Stimulated activated CD4-positive, alpha-beta T cell treated with anti-CD3 and anti-CD28 coated beads, TNF-alpha, amount 100 ng/mL, for 24 hours (primary cell): ENCODE measurements at places on chromosomes 11 and 22.

DNA sequence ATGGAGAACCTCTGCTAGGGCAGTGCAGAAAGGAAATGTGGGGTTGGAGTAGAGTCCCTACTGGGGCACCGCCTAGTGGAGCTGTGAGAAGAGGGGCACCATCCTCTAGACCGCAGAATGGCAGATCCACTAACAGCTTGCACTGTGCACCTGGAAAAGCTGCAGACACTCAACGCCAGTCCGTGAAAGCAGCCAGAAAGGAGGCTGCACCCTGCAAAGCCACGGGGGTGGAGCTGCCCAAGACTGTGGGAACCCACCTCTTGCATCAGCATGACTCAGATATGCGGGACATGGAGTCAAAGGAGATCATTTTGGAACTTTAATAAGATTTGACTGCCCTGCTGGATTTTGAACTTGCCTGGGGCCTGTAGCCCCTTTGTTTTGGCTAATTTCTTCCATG is 8.7 kb downstream of the TSKU start:
- no peak for DNase-seq

- no peak for DNase-seq
These were observed 73.5 kb downstream of the TIMP3 start for GRCh38 chr22:32874976-32875375.

GRCh38 chr22:30562366-30562765 is 12.1 kb downstream of the GAL3ST1 start:
- no peak for DNase-seq

- no peak for DNase-seq
These were observed 843 bp downstream of the OR56B1 start for GRCh38 chr11:5737091-5737490.

- DNase-seq: no peak
These were observed 38.8 kb upstream of the CHRNA10 start for GRCh38 chr11:3709977-3710376.

DNA sequence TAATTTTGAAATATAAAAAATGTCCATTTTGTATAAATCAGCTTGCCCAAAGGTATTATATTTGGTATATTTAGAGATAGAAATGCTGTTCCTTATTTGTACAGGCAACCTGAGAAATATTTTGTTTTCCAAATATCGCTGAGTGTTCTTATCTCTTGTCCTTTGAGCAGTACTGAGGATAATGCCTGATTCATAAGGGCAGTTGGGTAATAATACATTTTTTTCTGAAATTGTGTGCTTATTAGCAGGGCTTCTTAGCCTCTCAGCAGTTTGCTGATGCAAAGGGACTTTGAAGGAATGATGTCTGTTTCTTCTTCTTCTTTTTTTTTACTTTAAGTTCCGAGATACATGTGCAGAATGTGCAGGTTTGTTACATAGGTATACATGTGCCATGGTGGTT is 69.1 kb downstream of the LDLRAD3 start:
- DNase-seq: no peak

DNA sequence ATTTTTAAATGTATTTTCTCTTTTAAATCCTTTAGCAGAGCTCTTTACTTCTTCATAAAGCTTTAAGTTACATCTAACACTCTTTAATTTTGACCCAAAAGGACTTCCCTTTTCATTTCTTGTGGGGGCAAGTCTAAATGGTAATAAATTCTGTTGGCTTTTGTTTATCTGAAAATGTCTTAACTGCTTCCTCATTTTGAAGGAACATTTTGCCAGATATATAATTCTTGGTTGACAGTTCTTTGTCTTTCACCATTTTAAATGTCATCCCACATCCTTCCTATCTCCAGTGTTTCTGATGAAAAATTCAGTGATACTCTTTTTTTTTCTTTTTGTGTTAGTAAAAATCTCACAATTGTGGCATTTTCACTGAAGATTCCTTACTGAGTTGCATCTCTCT is 44.7 kb upstream of the ZBTB44 start:
- DNase-seq: no peak

- DNase-seq: peak; percentile 48
These were observed at the start of gene AP5B1 for GRCh38 chr11:65780770-65781151. Gene AP5B1 (minus strand): TSS chr11:65780976. CDS start chr11:65780591, 385 bp downstream.

DNA sequence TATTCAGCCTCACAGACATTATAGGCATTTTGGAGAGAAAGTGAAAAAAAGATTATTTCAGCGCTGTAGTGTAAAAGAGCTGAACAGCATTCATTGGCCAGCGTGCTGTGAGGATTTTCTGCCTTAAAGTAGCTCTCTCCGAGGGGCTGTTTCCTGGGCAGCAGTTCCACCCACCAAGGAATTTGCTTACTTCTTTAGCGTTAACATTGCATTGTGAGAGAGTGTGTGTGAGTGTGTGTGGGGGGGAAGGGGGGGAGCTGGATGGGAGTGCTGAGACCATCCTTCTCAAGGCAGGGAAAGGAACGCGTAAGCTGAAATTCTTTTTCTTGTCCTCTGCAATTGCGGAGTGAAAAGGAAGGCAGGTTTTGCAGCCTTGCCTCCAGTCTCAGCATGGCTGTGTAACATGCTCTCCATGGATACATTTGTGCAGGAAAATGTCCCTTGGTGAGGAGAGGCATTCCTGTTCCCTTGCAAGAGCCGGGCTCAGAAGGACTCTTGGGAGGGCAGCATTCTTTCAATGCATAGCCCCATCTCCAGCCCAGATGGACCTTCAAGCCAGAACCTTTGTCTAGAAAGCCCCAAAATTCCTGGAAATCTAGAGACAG is 159.9 kb upstream of the NAV2 start:
- no peak for DNase-seq

DNA sequence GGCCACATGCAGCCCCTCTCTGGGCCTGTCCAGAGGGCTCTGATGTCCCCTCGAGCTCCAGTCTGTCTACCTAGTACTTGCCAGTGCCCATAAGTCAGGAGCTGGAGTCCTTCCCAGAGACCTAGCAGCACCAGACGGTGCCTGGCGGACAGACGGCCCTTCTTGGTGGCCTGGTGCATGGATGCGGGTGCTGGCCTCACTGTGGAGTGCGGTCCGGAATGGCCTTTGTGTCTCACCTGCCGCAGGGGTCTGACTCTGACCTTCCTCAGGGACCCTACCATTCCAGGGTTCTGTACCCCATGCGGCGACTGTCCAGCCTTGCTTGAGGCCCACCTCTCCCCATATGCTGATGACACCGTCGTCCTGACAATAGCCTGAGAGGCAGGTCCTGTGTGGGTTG is 29.4 kb upstream of the SMIM38 start:
- no peak for DNase-seq

- DNase-seq: no peak
These were observed 73.2 kb upstream of the TCF20 start for GRCh38 chr22:42343531-42344081.

- DNase-seq: no peak
These were observed 46.3 kb downstream of the MICAL3 start for GRCh38 chr22:17978027-17978426.

DNA sequence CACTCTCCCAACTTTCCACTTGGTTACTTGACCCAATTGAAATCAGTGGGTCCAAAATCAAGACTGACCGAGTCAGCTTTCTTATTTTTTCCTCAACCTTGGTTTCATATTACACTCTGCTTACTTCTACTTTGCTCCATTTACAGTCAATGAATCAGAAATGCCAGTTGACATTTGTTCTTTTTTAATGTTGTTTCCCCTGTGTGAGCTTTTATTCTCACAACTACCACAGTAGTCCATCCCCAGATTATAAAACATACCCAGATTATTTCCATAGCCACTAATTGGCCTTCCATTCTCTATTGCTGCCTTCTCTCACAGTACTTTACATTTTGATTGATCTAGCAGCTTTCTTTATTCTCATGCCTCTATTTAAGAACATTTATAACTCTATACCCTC is 50.0 kb downstream of the DNAJC24 start:
- DNase-seq: no peak

- no peak for DNase-seq
These were observed 2.5 kb downstream of the TALDO1 start for GRCh38 chr11:749731-750130.

- no peak for DNase-seq
These were observed 1.3 kb downstream of the ABTB2 start for GRCh38 chr11:34356576-34356912.

DNA sequence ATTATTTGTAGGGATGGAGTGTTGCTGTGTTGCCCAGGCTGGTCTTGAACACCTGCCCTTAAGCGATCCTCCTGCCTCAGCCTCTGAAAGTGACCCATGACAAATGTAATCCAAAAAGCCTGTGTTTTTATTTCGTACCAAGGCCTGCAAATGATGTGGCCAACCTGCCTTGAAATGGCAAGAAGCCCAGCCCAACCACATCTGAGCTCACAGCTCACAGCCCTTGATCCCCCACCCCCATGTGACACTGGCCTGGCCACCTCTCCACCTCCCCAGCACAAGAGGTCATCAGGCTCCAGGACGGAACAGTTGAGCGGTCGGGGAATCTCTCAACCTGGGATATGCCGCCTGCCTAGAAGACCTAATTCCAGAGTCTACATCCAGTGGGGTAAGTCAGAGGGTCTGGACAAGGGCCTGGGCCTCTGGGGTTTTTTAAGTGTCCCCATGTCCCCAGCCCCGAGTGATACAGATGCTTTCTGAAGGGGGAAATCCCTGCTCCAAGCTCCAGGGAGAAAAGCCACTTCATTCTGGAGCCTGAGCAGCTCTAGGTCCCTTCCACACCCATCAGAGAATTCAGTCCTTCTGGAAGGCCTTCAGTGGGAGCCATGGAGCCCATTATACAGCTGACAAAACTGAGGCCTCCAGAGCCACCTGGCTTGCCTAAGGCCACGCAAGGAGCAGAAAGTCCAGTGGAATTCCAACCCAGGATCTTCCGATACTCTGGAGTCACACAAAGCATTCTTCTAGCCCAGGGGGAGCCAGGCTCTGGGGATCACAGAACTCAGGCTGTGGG is 70.7 kb downstream of the MN1 start:
- DNase-seq: no peak

DNA sequence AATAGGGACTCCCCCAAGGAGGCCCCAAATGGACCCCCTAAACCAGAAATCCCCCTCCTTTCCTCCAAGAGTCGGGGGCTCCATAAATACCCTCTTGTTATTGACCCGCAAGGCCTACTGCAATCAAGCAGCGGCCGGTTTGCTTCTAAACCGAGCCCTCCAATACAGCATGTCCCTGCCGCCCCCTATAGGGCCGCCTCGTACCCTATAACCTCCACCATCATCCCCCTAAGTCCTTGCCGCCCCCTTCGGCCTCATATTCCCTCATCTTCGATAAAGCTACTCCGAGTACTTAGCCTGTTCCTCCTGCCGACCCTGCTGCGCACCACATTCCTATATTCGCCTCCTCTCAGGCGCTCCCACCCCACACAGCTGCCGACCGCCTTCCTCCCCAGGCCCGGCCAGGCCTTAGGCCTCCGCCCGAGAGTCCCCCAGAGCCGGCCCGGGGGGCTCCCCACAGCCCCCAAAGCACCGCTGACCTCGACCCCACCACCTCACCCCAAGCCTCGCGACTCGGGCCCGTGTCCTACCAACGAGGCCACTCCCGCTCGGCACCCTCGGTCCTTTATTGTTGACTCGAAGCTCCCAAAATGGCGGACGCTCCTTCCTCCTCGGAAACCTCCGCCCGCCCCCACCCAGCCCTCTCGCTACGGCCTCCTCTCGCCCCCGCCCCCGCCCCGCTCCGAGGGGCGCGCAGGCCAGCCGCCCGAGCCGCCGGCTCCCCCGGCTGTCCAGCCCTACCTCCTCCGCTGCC is 430 bp downstream of the DDX6 start:
- peak; percentile 44 for DNase-seq

DNA sequence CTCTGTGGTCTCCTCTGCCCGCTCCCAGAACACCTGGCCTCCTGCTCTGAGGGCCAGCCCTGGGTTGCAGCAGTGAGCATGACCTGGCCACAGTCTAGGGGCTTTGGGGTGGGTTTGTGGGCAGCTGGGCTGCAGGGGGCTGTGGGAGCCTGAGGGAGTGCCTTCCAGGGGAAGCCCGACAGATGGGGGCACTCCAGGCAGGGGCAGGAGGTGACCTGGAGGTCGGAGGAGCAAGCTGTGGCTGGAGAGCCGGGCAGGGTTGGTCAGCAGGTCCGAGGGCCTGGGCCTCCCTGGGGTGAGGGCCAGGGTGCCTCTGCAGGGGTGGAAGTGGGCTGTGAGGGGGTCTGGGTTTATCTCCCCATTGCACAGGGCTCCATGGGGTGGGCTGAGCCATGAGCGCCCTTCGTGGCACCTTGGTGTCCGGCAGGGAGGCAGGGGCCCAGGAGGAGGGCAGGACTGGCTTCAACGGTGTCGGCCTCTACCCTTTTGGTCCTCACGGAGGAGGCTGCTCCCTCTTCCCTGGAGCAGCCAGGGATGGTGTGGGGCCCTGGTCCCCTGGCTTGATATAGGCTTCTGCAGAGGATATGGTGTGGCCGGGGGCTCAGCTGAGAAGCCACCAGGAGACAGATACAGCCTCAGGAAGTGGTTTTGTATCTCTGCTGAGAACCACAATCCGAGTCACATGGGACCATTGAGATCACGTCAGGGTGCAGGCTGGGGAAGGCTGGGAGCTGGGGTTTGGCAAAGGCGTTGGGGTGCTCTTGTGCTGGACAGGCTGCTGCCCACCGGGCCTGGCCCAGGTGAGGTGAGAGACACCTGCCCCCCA is 22.3 kb downstream of the KCNQ1 start:
- no peak for DNase-seq

DNA sequence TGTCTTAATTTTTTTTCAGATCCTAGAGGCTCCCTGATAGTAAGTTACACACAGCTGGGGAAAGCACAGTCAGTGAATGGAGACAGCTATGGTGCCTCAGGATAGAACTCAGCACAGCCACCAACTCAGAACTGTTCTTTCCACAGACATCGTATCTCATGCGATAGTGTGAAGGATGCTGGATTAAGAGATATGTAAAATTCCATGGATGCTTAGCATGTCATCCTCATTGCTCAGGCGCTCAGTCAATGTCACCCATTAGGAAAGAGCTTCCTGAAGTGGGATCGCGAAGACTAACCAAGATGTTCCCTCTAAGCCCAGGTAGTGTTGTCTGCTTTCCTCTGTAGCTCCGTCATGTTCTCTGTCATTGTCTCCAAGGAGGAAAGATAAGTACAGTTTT is 1000.4 kb downstream of the OPCML start:
- DNase-seq: no peak

DNA sequence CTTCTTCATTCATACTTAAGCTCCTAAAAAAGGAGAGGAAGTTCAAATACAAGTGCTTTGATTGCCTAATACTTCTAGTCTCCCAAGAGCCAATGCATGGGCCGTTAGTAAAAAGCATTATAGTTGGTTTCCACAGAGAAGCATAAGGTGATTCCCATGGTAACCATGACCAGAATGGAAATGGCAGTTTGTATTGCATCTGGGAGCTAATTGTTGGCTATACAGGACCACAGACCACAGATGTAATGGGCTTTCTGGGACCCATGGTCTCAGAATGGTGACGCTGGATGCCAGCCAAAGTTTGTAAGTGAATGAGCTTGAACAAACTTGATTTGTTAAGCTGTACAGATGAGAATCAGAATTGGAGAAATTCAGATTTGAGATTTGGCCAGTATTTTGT is 333.9 kb upstream of the C11orf87 start:
- DNase-seq: no peak

GRCh38 chr11:101577461-101577860 is 6.3 kb downstream of the TRPC6 start:
- DNase-seq: no peak

DNA sequence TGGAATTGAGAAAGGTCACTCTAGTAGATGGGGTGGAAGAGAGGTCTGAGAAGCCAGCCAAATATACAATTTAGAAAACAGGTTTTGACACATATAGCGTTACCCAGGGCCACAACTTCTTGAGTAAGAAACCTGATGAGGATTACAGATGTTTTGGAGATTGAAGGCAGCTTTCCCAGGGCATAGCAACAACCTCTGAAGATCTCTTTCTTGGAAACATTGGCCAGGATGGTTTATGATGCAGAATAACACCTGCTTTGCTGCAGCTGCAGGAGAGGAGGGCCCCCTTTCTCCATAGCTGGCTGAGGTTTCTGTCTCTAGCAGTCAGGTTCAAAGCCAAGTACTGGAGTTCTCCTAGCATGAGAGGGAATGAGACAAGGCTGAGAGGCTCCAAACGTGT is 75.1 kb upstream of the NUP50 start:
- DNase-seq: no peak
